CMK (cell line): ENCODE measurements at places on chromosomes 16 and 17.
A peak's percentile ranks its signal among the peaks of the same experiment; 100 is the strongest.

DNA sequence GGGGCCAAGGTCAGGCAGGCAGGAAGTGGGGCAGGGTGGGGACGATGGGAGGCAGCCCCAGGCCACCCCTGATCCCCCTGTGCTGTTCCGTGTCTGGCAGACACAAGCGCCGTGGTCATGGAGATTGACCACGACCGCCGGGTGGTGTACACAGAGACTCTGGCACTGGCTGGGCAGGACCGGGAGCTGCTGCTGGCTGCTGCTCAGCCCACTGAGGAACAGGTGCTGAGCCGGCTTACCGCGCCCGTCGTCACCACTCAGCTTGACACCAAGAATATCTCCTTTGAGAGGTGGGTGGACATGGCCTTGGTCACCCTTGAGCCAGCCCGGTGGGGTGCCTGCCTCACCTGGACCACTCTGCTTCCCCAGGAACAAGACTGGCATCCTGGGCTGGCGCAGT is 13.7 kb downstream of the CORO6 start:
- DNase-seq, result no peak

GRCh38 chr16:23896832-23897821 is 61.3 kb downstream of the PRKCB start:
- DNase-seq, result peak; percentile 64

DNA sequence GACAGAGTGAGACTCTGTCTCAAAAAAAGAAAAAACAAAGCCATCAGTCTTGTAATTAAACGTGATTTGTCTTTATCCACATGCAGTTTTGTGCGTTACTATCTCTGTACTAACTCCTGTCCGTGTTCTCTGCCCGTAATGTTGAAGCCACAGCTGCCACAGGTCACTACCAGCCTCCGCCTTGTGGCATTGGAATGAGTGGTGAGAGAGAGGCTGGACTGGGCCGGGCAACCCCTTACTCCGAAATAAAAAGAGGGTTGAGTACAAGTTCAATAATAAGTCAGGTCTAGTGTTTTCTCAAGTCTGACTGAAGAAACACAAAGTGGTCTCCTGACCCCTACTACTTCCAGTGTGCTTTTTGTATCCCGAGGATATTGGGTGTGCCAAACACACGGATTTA is 5.4 kb downstream of the DNAJA3 start:
- DNase-seq, result no peak

DNA sequence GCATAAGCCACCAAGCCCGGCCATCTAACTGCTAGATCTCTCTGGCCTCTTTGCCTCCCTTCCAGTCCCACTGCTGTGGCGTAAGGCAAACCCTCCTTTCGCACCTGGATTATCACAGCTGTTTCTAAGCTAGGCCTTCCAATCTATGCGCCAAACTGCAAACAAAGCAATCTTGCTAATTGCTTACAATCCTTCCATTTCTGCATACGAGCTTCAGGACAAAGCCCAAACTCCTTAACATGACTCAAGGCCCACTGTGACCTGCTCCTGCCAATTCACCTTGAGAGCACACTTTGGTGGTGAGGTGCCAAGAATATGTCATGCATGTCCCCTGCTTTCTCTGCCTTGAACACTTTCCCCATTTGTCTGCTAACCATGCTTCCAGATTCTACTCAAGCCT is 6.0 kb upstream of the ARL5C start:
- DNase-seq, result no peak

GRCh38 chr17:47866941-47867340 is 16.0 kb upstream of the SP6 start:
- no peak for DNase-seq

DNA sequence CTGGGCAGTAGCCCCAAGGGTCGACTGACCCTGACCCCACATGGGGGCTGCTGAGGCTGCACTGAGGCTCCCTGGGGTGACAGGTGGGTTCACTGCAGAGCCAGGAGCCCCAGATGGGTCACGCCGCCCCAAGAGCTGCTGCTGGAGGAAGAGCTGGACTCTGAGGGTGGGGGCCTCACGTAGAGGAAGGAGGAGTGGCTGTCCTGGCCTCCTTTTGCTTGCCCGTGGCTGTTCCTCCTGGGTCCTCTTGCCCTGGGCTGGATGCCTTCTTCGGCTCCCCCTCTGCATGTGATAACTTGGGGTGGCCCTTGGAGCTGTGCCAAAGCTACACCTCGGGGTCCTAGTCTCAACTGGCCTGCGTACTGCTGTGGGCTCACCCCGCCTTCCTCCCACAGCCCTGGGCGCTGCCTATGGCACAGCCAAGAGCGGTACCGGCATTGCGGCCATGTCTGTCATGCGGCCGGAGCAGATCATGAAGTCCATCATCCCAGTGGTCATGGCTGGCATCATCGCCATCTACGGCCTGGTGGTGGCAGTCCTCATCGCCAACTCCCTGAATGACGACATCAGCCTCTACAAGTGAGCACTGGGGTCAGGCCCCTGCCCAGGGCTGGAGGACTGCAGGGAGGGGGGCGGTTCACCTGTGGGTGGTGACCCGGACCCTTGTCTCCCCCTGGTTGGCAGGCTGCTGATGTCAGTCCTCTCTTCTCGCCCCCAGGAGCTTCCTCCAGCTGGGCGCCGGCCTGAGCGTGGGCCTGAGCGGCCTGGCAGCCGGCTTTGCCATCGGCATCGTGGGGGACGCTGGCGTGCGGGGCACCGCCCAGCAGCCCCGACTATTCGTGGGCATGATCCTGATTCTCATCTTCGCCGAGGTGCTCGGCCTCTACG is 1.1 kb upstream of the AMDHD2 start:
- no peak for DNase-seq

DNA sequence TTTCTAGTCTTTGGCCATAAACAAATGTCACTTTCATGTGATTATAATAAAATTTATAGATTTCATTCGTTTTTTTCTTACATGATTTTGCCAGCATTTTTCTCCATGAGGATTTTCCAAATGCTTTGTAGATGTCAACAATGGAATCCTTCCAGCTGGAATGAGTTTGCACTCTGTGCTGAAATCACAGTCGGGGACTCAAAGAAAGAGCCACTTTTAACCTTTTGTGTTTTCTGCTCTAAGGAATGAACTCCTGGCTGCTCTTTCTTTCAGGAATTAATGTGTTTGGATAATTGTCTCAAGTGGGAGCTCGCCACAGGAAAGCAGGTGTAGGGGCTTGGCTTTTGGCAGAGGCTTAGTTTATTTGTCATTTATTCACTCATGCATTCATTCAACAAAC is 372.3 kb upstream of the SALL1 start:
- no peak for DNase-seq

GRCh38 chr17:76753061-76753961 is 15.4 kb downstream of the MFSD11 start:
- no peak for DNase-seq

- DNase-seq, result no peak
Measured at GRCh38 chr17:39981207-39981741, 667 bp downstream of the PSMD3 start.

DNA sequence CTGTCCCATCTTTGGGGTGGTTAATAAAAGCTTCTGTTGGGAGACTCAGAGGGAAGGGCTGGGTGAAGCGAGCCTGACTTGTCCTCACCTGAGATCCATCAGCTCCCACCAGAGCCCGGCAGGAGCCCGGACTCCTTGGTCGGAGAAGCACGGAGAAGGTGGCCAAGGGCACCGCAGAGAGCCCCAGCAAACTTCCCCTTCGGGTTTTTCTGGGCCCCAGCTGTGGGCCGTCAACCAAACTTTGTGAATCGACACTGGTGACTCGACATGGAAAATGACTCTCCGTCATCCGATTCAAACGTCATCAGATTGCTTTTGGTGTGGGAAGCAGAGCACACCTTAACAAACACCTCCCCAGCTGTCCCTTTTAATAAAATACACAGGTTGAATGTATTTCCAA is 21.4 kb downstream of the ENPP7 start:
- no peak for DNase-seq

- DNase-seq, result no peak
Measured at GRCh38 chr16:81405702-81406113, 38.9 kb upstream of the CMIP start.

DNA sequence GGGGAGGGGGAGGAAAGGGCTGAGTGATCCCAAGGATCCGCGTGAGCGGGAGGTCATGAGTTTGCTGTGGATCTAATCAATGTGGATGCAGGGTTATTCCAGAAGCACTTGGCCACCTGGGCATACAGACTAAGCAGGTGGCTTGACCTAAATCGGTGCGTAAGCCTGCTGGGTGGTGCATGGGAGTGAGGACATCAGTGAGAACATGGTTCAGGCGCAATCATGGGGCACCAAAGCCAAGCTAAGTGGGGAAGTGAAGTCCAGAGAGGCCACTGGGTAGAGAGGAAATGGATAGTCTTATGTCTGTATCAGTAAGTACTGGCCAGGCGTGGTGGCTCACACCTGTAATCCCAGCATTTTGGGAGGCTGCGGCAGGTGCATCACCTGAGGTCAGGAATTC is 18.9 kb upstream of the MFSD6L start:
- DNase-seq, result no peak

- no peak for DNase-seq
Measured at GRCh38 chr16:20874088-20874581, 26.0 kb downstream of the DCUN1D3 start.

DNA sequence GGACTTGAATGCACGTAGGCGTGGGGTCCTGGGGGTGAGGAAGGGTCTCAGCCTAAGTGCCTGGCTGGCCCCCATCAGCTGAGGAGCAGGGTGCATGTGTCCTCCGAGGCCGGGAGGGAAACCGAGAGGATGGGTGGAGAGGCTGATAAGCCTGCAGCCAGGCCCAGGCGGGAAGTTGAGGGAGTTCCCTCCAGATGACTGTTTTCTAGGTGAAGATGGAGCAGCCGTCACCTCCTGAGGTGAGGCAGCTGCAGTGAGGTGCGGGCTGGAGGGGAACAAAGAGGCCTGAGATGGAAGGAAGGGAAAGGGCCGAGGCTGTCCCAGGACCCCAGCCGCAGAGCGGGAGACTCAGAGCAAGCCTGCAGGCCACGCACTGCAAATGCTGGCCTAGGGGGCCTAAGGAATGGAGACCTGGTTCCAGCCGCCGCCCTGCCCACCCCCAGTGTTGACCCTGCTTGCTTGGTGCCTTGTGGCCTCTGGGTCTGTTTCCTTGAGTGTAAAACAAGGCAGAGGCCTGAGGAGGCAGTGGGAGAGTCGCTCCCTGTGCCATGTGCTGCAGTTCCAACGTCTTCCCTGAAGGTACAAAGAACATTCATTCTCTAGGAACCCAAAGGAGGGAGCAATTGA is 3.0 kb downstream of the PECAM1 start:
- no peak for DNase-seq

DNA sequence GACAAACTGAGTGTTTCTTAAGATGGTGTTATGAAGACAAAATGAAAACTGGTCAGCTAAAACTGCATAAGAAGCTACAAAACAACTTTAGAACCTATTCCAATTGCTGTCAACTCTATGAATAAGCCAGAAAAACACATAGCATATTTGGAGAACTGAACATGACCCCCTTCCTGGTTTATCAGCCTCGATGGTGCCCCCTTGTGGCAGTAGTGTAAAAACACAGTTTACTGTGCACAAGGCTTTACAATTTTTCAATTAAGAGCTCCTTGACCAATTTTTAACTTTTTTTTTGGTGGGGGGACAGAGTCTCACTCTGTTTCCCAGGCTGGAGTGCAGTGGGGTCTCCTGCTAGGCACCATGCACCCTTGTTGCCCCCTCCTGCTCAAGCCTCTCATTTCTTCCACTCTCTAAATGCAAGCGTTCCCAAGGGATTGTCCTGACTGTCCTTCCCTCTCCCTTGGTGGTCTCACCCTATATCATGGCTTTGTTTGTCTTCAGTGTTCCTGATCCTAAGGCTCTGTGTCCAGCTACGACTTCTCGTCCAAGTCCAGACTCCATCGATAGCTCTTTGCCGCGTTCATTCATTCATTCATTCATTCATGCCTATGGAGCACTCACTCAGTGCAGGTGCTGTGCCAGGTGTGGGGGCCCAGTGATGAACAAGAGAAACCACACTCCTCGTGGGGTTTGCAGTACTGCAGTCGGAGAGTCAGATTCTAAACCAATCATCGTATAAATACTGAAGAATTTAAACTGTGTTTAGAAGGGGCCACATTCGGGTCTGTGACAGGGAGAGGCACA is 7.5 kb downstream of the EIF1 start:
- DNase-seq, result no peak
